ENCODE measurements at places on chromosomes 11 and 22. TPM values are rescaled to one million over a fixed set of nuclear protein-coding genes. Genes with fewer than 3 reads are reported as not detected.

Gene TUBA8
- 3.1 TPM for total RNA-seq

Gene SCN3B
- not detected for total RNA-seq

Gene CCDC85B
- 89.8 TPM for total RNA-seq

Gene SLC22A9
- not detected for total RNA-seq

Gene FAM181B
- total RNA-seq: not detected

Gene IL17REL
- total RNA-seq: not detected

Gene MS4A15
- not detected for total RNA-seq

DNA sequence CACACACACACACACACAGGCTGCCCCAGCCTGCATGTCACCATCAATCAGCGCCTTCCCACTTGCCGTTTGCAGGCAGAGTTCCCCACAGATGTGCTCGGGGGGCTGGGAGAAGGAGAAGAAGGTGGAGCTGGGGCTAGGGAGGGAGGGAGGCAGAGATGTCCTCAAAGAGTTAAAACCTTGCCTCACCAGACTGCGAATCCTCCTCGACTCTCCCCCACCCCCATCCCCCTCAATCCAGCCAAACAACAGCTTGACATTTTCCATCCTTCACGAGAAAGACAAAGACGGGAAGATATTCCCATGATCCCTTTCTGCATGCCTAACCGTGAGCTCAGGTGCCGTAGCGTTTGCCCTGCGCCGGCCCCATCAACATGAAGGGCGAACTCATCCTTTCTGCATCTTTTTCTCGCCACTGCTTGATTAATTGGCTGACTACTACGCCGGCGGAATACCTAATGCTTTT, 365.5 kb downstream of the MIAT start:
- DNase-seq: no peak

DNA sequence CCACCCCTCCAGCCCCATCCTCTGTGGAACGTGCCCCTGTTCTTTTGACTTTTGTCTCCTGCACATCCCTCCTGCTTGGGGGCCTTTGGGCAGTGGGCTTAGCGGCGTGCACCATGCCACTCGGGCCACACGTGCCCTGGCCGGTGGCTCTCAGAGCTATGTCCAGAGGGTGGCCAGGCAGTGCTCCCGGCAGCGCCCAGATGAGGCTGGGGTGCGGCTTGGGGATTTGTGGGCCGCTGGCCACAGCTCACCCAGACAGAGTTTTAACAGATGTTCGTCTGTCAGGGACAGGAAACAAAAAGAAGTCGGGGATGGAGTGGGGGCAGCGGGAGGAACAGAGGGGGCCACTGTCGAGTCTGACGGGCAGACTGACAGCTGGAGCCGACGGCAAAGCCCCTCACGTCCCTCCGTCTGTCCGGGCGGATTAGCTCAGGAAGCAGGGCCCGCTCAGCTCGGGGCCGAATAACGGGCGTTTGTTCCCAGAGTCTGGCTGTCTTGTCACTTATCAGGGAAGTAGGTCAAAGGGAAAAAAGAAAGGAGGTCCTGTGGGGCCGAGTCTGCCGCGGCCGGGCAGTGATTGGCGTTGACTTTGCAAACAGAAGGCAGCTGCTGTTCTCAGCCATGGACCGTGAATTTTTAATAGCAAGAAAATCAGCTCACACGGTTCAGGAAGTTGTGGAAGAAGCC, 61.6 kb downstream of the LRP5 start:
- no peak for DNase-seq

DNA sequence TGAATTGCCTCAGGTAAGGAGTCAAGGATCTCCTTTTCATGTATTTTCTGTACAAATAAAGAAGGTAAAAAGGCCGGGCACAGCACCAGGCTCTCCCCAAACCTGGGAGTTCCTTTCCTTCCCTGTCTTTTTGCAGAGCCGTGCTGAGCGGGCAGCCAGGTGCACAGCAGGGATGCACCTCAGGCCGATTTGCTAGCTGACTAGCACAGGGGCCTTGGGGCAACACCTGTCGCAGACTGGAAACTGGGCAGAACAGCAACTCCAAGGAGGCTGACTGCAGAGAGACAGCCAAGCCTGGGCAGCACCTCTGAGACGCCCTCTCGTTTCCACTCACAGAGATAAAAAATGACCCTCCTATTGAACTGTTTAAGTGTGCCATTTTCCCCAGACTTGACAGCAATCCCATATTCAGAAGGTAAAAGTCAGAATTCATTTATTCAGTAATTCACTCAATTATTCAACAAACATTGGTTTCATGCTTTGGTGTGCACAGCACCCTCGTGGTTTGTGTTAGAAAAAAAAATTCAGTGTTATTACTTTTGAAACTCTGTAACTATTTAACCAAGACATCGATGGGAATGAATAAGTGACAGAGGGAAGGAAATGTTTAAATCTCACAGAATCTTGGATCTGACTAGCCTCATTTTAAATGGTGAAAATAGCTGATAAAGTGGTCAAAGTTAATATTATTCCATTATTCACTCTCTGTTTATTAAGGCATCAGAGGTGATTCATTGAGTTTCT, 120.9 kb downstream of the GALNT18 start:
- DNase-seq: no peak

DNA sequence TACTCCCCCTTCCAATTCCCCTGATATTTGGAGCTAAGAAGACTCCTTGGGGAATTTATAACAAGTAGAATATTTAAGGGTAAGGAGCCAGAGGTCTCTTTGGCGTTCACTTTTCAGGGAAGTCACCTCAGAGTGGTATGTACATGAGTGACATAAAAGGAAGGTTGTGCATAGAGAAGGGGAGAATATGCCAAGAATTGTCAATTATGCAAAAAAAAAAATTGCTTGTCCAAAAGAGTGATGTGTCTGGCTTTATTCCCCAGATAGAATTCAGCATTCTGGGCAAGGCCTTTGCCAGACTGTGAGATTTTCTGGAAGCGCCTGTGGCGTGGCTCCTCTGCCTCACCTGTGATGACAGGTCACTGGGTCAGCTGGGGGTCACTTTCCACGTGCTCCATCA, 170.2 kb downstream of the MIAT start:
- peak; percentile 15 for DNase-seq

- DNase-seq: no peak
These were observed 51.2 kb downstream of the NFAM1 start for GRCh38 chr22:42380769-42381551.

DNA sequence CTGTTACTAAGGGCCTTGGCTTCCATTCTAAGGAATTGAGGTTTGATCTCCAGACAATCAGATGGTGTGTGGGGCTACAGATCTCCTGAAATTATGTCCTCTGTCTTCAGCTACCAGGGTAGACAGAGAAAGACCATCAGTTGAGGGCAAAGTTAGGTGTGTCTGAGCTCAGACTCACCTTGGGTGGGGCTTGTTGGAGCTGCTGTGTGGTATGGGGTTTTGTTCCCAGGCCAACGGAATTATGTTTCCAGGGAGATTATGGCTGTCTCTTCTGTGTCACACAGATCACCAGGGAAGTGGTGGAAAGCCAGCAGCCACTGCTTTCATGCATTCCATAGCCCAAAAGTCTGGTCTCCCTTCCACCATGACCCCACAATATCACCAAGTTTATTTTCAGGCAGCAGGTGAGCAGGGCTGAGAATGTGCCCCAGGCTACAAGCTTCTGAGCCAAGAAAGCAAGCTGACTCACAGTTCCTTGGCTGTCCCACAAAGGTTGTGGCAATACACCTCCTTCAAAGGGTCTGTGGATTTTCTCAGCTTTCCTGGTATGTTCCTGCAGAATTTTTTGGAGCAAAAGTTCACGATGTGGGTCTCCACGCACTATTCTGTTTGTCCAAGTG, 714.9 kb downstream of the LUZP2 start:
- DNase-seq: no peak

- no peak for DNase-seq
These were observed 7.5 kb downstream of the ALDH3B2 start for GRCh38 chr11:67666676-67667489.

DNA sequence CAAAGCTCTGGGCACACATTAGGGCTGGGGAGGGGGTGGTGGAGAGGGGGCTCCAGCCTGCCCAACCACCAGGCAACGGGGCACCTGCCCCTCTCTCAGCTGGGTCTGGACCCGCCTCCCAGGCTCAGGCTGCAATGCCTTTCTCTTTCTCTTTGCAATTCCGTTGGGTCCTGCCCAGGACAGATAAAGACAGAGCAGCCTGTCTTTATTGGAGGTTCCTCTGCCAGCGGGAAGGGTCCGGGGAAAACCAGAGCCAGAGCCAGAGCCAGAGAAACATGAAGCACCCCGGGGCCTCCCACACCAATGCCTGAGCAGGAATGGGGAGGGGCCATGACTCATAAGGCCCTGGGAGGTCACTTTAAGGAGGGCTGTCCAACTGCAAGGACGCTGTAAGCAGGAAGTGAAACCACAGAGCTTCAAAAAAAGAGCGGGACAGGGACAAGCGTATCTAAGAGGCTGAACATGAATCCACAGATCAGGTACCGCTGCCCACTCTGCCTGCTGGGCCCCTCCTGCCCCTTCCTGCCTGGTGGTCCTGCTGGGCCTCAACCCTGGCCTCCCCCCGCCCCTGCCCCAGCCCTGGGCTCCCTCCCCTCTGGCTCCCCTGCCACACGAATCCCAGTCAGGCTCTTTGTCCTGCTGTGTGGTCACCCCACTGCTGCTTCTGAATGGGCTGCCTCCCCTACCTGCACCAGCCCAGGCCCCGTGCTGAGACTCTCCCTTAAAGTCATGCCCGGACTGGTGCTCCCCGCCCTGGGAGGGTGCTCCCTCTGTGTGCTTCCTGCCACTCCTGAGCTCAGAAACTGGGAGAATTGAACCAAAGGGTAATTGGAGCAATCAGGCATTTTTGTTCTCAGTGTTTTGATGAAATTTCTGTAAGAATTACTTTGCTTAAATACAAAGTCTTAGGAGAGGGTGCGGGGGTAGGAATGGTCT, at the start of gene APOBEC3B:
Gene APOBEC3B (plus strand): TSS at position 356 of the 936 bp plus-strand sequence. CDS start 107 bp downstream, at position 463.
- no peak for DNase-seq

Measured in natural killer cell treated with Interleukin-12 subunit alpha and Interleukin-12 subunit beta and Interleukin-15 and Interleukin-18, amount 100 ng/mL, for 72 hours (primary cell).